Dermis microvascular lymphatic vessel endothelial cell (primary cell): ENCODE measurements at places on chromosomes 16 and 17. TPM values are rescaled to one million over a fixed set of nuclear protein-coding genes. Genes with fewer than 3 reads are reported as not detected.

Gene ZFP3
- 0.77 and 1.3 TPM in 2 replicates for total RNA-seq

GRCh38 chr16:50665128-50665878 is 15.8 kb downstream of the SNX20 start:
- DNase-seq = peak; percentile 65

Gene AGRP
- not detected in 2 replicates for total RNA-seq

DNA sequence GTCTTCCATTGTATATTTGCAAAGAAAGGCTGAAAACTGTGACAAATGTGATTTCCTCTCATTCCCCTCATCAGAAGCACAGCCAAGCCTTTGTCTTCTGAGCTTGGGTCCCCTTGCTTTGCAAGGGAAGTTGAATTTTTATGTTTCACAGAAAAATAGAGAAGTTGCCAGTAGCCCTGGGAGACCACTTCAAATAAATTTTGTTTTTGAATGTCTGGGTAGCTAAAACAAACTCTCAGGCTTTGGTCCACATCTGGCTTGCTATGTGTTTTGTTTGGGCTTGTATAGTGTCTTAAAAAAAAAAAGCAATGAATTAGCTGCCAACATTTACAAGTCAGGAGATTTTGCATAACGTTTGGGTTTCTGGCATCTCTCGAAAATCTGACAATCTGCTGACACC is 24.1 kb downstream of the PIK3R6 start:
- DNase-seq = no peak

- DNase-seq = no peak
Measured at GRCh38 chr17:45812102-45812501, 28.0 kb downstream of the CRHR1 start.

Gene KRT222
- 0.13 TPM in 2 replicates for total RNA-seq

Gene TMEM114
- not detected in 2 replicates for total RNA-seq

DNA sequence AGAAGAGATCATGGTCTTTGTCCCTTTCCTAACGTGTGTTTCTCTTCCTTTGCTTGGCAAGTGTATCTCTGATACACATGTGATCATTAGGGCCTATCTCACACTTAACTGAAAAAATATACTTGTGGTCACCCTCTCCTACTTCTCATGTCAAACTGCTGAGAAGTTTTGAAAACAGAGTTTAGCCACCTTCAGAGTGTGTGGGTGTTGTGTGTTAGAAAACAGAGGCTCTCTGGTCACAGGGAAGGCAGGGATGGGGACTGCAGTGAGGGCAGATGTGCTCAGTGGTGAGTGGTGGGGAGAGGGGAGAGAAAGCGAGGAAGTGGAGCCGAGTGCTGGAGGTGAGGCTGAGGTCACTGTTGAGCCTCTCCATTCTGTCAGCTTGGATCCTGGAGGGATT is 29.4 kb downstream of the GRB7 start:
- no peak for DNase-seq

Gene CFAP119
- total RNA-seq = 0.89 and 0.90 TPM in 2 replicates

GRCh38 chr17:3859940-3860339 is 13.9 kb upstream of the NCBP3 start:
- DNase-seq = no peak

- DNase-seq = no peak
Measured at GRCh38 chr17:66355510-66355909, 53.1 kb downstream of the PRKCA start.

DNA sequence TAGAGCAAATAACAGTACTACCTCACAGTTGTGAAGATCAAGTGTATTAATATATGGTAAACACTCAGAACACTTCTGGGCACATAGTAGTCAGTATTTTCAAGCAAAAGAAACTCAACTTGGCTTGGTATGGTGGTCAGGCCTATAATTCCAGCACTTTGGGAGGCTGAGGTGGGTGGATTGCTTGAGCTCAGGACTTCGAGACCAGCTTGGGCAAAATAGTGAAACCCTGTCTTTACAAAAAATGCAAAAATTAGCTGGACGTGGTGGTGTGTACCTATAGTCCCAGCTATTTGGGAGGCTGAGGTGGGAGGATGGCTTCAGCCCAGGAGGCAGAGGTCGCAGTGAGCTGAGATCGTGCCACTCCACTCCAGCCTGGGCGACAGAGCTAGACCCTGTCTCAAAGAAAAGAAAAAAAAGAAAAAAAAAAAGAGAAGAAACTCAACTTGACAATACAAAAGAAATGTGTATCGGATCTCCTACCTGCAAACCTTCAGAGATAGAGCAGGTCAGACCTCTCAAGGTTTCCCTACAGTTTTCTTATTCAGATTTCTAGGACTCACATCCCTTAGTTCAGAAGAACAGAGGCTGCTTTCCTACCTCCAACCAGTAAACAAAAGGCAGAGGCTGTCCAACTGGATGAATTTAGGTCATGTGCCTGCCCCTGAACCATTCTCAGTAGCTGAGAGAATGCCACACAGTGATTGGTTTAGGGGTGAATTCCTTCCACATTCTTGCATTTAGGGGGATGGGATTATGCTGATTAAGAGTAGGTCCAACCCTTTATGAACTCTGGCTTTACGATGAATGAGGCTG is 1.7 kb upstream of the KPNA2 start:
- no peak for DNase-seq

- DNase-seq = no peak
Measured at GRCh38 chr16:78984324-78984723, 616.2 kb downstream of the MAF start.

DNA sequence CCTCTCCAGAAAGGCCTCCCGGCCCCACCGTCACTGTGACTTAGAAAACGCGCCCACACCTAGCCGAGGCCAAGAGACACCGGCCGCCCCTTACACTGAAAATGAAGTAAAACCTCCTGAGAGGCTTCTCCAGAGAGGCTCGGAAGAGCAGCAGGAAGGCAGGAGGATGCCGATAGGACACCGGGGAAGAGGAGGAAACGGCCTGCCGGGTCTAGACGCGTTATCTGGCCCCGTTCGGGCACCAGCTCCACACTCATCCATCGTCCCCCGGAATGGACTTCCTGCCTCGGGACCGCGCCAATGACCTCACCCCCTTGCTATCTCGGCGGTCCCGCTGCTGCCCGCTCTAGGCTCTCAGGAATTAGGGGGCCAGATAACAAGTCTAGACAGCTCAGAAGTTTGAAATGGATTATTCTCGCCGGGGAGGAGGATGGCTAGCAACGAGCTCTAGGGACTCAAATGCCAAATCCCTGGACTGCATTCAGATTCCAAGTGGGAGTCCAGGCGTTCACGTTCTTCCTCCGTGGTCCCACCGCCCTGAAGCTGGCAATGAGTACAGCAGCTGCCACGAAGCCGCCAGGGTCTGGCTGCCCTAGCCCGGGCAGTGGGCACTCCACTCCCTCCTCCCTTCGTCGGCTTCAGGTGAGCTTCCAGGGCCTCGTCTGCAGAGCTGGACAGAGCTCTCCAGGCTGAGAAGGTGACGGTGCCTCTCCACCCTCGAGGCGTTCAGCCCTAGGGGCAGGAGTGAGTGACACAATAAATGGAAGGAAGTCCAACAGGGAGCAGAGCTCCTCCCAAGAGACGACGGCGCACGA is 350.9 kb downstream of the FOXL1 start:
- no peak for DNase-seq

DNA sequence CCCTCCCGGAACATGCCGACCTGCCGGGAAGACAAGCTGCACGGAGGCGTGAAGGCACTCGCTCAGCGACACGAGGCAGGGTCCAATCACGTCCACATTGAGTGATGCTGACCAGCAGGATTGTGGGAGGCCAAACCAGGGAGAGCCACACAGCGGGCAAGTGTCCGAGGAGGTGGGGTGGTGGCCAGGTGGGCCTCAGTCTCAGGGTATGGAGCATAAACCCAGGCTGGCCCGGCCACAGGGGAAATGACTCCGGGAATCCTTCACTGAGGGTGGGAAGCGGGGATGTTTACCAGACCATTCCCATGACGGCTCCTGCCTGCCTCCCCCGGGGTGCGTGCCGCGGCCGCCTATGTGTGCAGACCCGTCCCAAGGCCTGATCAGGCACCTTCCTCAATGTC is 62.5 kb downstream of the RPH3AL start:
- DNase-seq = no peak

GRCh38 chr17:80191192-80191591 is 21.4 kb downstream of the CARD14 start:
- no peak for DNase-seq

GRCh38 chr17:66670206-66670605 is 164.7 kb upstream of the CACNG5 start:
- no peak for DNase-seq

DNA sequence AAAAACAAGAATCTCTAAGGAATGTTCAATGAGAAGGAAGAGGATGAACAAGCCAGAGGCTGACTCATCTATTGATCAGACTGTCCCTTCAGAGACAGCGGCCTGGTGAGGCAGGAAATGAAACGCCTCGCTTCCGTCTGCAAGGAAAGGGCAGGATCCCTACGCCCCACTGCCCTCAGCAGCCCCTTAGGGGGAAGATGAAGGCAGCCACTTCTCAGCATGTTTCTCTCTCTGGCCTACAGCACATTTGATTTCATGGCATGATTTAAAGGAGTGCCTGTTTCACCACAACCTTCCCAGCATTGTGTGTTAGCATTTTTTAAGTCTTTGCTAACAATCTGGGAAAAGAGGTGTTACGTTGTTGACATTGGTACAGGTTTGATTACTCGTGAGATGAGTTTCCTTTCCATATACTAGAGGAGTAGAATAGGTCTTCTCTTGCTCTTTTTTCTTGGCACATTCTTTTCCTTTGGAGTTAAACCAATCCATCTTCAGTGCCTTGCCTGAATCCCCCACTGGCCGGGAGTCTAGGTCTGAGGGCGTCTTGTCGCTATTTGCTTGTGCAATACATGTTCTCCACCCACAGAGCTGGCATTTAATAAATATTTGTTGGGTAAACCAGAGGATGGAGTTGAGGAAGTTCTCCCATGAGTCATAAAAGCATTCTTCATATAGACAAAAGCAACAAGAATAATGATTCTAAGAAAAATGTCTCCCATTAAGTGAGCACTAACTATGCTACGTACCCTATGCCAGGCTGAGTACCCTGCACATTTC is 47.4 kb downstream of the RBFOX3 start:
- DNase-seq = no peak
